ENCODE measurements at places on chromosomes 16 and 17.
A peak's percentile ranks its signal among the peaks of the same experiment; 100 is the strongest.

- DNase-seq = no peak
Observed at GRCh38 chr17:40599468-40599763, 34.1 kb upstream of the CCR7 start.

GRCh38 chr17:78960928-78961327 lies 18.8 kb downstream of the LGALS3BP start:
- no peak for DNase-seq

GRCh38 chr16:73743665-73744496 lies 552.7 kb upstream of the PSMD7 start:
- no peak for DNase-seq

- DNase-seq = no peak
Observed at GRCh38 chr16:79628501-79628975, 28.0 kb upstream of the MAF start.

- no peak for DNase-seq
Observed at GRCh38 chr17:62718429-62718828, 89.7 kb downstream of the MARCHF10 start.

DNA sequence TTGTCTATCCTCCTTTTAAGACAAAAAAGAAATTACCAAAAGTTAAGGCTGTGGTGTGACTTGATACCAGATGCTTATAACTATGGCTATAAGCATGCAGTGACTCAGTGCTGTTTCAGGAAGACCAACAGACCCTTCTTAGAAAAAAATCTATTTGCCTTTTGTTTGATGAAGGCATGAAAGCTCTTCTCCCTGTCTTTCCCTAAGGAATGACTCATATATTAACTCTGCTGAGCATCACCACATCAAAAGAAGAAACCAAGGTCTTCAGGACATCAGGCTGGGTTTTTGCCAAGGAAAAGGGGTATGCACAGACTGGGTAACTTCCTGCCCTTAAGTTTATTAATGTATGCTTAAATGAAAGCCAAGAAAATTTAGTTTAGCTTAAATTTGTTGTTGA lies 47.1 kb downstream of the VMP1 start:
- DNase-seq = no peak

- no peak for DNase-seq
Observed at GRCh38 chr17:80777274-80777673, 214.4 kb upstream of the CHMP6 start.

GRCh38 chr17:82217120-82217529 lies 4.5 kb upstream of the CCDC57 start:
- peak; percentile 66 for DNase-seq

- DNase-seq = no peak
Observed at GRCh38 chr16:26344240-26344776, 652.5 kb downstream of the HS3ST4 start.

GRCh38 chr16:58859958-58860669 lies 126.0 kb upstream of the GOT2 start:
- DNase-seq = no peak

GRCh38 chr17:48497103-48497502 lies 33.7 kb downstream of the HOXB1 start:
- no peak for DNase-seq

DNA sequence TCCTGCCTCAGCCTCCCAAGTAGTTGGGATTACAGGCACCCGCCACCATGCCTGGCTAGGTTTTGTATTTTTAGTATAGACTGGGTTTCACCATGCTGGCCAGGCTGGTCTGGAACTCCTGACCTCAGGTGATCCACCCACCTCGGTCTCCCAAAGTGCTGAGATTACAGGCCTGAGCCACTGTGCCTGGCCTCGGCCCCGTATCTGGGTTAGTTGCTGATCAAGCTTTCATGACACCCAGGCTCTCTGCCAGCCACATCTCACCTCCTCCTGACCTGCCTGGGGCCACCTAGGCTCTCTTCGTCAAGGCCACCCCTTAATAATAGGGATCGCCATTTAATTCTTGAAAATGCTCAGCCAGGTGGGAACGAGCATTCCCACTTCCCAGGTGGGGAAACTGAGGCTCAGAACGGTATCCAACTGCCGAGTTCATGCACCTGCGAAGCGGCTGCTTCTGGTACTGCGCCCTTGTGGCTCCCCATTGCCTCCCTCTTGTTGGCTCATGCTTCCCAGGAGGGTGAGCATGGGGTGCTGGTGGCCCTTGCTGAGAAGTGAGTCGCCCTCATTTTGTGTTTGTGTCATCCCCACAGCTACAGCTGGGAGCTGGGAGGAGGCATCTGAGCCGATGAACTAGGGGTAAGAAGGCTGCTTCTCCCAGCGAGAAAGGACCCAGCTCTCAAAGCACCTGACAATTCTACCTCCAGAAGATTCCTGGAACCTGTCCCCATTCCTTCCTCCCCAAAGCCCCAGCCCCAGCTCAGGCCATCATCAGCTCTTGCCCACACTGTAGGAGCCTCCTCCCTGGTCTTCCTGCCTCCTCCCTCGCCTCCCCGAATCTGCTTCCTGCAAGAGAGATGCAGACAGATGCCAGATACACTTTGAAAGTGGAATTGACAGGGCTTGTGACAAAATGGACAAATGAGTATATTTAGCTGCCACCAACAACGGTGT lies 17.3 kb upstream of the SNN start:
- no peak for DNase-seq

DNA sequence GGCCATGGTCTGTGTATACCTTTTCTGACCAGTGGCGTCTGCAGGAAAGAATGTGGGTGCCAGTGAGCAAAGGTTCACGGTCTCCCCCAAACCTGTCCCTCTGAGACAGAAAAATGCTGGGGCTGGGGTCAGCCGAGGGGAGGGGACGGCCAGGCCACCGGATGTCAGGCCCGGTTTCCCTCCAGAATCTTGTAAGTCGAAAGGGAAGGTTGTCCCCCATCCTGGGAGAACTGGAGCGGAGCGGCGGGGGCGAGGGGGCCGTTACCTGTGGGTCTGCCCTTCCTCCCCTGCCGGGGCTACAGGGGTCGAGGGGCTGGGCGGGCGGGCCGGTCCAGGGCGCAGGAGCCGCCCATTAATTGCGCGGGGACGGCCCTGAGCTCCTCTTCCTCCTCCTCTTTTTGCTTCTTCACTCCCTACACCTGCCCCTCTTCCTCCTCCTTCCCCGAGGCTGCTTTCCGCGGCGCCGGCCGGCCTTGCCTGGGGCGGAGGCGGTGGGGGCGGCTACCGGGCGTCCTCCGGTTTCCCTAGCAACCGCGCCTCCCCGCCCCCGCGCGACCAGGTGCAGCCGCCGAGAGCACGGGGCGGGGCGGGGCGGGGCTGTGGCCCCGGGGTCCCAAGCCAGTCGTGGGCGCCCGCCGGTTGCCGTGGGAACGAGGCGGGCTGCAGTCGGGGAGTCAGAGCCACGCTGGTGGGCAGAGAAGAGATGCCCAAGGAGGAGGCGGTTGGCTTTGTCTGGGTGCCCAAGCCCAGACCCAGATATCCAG lies at the start of gene MARCHF10:
Gene MARCHF10 (minus strand): TSS at position 503 of the 764 bp plus-strand sequence. CDS start 6,579 bp downstream, outside the sequence.
- no peak for DNase-seq

DNA sequence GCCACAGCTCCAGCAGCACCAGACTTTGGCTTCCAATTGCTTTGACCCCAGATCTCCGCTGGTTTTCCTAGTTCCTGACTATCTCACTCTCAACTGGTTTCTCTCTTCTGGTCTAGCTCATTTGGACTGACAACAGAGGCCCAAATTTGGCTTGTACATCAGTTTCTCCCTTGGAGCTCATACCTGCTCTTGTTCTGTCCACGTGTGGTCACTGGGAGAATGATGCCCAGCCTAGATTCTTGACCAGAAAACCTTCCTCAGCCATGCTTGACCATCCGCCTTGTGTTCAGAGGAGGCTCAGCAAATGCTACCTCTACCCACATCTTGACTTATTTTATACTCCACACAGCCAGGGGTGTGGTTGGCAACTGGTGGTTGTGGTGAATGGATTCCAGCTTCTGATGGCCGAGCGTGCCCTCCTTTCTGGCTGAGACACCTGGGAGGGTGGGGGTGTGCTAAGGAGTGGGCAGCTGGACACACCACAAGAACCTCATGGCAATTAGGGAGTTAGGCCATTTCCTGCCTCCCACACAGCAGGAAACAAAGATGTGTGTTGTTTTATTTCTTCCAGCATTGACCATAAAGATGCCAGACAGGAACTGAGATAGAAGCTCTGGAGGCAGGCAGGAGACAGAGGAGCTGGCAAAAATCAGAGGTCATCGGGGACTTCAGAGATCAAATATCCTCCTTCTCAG lies 93.8 kb upstream of the FAM20A start:
- no peak for DNase-seq

- no peak for DNase-seq
Observed at GRCh38 chr17:57530026-57530425, 215.1 kb downstream of the CCDC182 start.

GRCh38 chr17:59139939-59140338 lies 15.0 kb downstream of the SKA2 start:
- no peak for DNase-seq

- DNase-seq = no peak
Observed at GRCh38 chr16:69243479-69243878, 56.5 kb downstream of the SNTB2 start.

GRCh38 chr16:20681821-20682760 lies 15.4 kb downstream of the ACSM1 start:
- DNase-seq = no peak

DNA sequence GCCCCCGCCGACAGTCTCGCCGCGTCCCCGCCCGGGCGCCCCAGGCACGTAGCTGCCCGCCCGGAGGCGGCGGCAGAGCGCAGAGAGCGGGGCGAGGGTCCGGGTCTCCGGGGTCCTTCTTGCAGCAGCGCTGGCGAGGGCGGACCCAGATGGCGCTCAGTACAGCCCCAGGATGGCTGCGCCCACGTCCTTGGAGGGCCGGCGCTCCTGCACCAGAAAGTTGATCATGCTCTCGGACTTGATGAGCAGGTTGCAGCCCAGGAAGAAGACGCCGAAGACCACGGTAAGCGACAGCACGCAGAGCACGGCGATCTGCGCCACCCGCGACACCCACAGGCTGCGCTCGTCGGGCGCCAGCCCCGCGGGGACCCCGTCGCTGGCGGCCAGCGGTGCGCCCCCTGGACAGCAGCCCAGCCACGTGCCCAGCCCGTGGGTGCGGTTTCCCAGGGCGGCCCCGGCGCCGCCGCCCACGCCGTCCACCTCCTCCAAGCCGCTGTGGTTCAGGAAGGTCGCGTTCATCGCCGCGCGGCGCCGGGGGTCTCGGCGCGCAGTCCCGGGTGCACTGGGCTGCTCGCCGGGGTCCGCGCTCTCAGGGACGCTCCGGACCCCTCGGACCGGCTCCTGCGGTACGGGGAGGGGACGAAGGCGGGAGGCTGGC lies 435 bp downstream of the RPRML start:
- no peak for DNase-seq

DNA sequence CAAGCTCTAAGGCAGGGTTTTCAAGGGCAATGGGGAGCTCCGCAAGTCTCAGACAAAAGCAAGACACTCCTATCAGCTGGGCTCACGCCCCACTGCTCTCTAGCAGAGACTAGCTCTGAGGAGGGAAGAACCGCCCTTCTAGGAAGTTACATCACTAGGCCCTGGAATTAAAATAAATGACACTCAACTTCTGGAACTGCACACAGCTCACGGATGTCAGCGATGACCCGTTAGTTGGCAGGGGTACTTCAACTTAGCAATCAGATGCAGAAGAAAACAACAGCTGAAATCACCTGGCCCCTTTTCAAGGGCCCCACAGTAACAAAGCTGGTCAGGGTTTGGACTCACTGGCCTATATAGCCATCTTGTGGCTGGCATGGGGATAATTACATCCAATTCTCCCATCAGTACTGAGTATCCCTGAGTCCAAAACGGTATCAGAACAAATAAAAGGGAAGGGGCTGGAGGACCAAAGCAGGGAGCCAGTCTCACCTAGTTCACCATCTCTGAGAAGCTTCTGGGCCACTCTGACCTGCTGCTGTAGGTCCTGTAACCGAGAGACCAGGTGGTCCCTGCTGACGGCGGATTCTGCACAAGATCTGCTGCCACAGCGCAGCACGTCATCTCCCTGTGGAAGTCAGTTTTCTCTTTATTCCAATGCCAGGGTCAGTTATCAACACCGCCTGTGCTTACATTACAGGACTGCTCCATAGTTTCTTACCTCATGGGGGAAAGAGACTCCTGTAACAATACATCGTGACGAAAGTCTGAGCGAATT lies 22.2 kb downstream of the SERPINF1 start:
- DNase-seq = peak; percentile 75

GRCh38 chr17:14805348-14805747 lies 459.8 kb downstream of the PMP22 start:
- no peak for DNase-seq

DNA sequence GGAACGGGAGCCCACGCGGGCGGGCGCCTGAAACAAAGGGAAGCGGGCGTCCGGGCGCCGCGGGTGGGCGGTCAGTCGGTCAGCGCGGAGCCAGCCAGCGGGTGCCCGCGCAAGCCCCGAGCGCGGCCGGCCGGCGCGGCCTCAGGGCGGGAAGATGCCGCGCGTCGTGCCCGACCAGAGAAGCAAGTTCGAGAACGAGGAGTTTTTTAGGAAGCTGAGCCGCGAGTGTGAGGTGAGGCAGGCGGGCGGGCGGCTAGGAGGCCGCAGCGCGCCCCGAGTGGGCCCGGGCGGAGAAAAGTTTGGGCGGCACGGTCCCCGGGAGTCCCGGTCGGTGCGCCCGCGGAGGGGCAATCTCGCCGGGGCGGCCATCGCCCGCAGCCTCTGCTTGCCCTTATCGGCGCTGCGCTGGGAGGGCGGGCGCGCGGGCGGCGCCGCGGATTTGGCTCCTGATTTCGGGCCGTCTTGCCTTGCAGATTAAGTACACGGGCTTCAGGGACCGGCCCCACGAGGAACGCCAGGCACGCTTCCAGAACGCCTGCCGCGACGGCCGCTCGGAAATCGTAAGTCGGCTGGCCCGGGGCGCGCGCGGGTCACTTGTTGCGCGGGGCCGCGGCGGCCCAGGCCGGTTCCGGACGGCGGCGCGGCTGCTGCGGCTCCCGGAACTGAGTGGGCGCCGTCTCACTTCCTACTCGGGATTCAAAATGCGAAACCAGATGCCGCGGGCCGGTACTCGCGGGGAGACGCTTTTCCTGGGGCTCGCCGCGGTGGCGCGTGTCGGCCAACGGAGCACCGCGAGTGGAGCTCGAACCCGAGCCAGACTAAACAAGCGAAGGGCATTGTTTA lies 526 bp downstream of the CBFB start:
- peak; percentile 72 for DNase-seq

- DNase-seq = no peak
Observed at GRCh38 chr16:2473446-2473926, 1.4 kb upstream of the TBC1D24 start.

Data from left lobe of liver (tissue), 2 donors.